ENCODE measurements at places on chromosomes 5 and 9. TPM values are rescaled to one million over a fixed set of nuclear protein-coding genes. Genes with fewer than 3 reads are reported as not detected.

BTNL8 gene
- 0.48 TPM for total RNA-seq

- H3K4me1 ChIP-seq, result no peaks in the 10 kb centered on the region
- no peak overlapping the region for H3K27ac ChIP-seq
- no peak overlapping the region for H3K4me3 ChIP-seq
These were observed 138.3 kb downstream of the PAX5 start for GRCh38 chr9:36895744-36896260.

DNA sequence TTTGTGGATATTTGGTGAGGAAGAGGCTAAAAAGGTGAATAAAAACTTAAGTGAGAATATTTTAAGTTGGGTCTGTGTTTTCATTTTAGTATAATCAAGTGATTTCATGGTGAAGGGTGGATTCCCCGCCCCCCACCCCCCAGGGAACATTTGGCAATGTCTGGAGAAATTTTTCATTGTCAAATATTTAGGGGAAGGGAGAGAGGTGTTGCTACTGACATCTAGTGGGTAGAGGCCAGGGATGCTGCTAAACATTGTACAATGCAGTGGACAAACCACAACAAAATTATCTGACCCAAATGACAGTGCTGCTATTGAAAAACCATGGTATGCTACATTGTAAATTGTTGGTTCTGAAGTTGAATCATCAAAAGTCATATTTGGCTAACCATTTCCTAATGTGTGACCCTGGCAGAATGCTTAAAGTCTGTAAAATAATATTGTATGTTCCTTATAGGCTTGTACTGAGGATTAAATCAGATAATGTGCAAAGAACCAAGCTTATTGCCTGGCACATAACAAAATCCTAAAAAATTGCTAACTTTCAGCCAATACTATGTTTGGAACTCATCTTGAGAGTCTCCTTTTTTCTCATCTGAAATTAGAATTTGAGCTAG is 5.6 kb downstream of the C5orf24 start:
- no peaks in the 10 kb centered on the region for H3K27me3 ChIP-seq
- H3K4me3 ChIP-seq, result no peak overlapping the region
- no peak for DNase-seq
- no peaks in the 10 kb centered on the region for H3K4me1 ChIP-seq
- H3K27ac ChIP-seq, result no peak overlapping the region

DNA sequence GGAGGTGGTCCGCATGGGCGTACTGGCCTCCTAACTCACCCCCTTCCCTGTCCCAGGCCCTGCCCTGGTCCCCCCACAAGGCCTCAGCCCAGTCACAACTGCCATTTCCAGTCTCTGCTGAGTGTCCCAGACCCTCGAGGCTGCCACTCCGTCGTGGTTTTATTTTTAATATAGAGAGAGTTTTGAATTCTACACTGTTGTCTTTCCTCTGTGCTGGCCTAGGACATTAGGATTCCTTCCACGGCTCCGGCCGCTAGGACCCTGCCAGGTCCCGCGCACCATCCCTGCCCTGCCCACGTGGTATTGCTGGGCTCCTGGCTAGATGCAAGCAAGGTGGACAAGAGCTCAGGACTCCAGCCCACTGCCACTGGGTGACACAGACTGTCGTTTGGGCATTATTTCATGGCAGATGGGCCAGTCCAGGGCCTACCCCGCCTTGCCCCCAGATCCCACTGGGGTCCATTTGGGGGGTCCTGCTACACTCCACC is 53.3 kb downstream of the SAR1B start:
- H3K4me3 ChIP-seq, result no peak overlapping the region
- H3K4me1 ChIP-seq, result peaks cover 42% of the 10 kb centered on the region
- H3K27me3 ChIP-seq, result no peaks in the 10 kb centered on the region
- DNase-seq, result no peak
- H3K27ac ChIP-seq, result no peak overlapping the region
- peaks cover 51% of the 10 kb centered on the region for H3K36me3 ChIP-seq
